ENCODE measurements at places on chromosomes 7 and 10. TPM values are rescaled to one million over a fixed set of nuclear protein-coding genes. Genes with fewer than 3 reads are reported as not detected.

Gene ASNS
- 114 TPM for polyA plus RNA-seq

Gene SH2D4B
- not detected for polyA plus RNA-seq

Gene P4HA1
- polyA plus RNA-seq, result 13.7 TPM

Gene GIMAP1
- polyA plus RNA-seq, result not detected

Gene FAM25C
- not detected for polyA plus RNA-seq

Gene EMX2
- not detected for polyA plus RNA-seq

Gene THAP5
- polyA plus RNA-seq, result 34.2 TPM

Gene HOXA13
- not detected for polyA plus RNA-seq

Gene VSTM2A
- 1.7 TPM for polyA plus RNA-seq

Gene ECHDC3
- polyA plus RNA-seq, result not detected

Gene VAX1
- polyA plus RNA-seq, result not detected

Gene SPDYE8
- polyA plus RNA-seq, result not detected

Gene ABCB4
- not detected for polyA plus RNA-seq

Gene SVOPL
- polyA plus RNA-seq, result not detected

Gene ESYT2
- polyA plus RNA-seq, result 6.0 TPM

Gene PROSER2
- 0.26 TPM for polyA plus RNA-seq

Gene CH25H
- not detected for polyA plus RNA-seq

Gene CYP3A7
- polyA plus RNA-seq, result not detected

Gene ZNF107
- 9.0 TPM for polyA plus RNA-seq

Gene DMBT1
- polyA plus RNA-seq, result 0.06 TPM

Gene CELF2
- polyA plus RNA-seq, result 160 TPM

Gene COL28A1
- not detected for polyA plus RNA-seq

Gene RPA3
- 197 TPM for polyA plus RNA-seq

Gene JAKMIP3
- polyA plus RNA-seq, result 3.2 TPM

Gene PTPRZ1
- 89.8 TPM for polyA plus RNA-seq

Gene HMX3
- polyA plus RNA-seq, result not detected

Gene PLCE1
- 0.48 TPM for polyA plus RNA-seq

Gene PNLIPRP2
- not detected for polyA plus RNA-seq

Gene SPDYE2
- not detected for polyA plus RNA-seq

Gene OR6V1
- polyA plus RNA-seq, result 1.2 TPM

Gene SAMD9L
- polyA plus RNA-seq, result 4.4 TPM

Gene RPEL1
- not detected for polyA plus RNA-seq

Gene CCDC172
- polyA plus RNA-seq, result not detected

Gene CHAT
- polyA plus RNA-seq, result not detected

Gene FAM25A
- polyA plus RNA-seq, result not detected

Gene NOS3
- polyA plus RNA-seq, result not detected

Gene CYTH3
- 13.9 TPM for polyA plus RNA-seq

Gene CDC123
- polyA plus RNA-seq, result 166 TPM

Gene OPALIN
- 0.50 TPM for polyA plus RNA-seq

Gene NAT16
- polyA plus RNA-seq, result not detected

Gene GSAP
- 18.9 TPM for polyA plus RNA-seq

Gene NME8
- polyA plus RNA-seq, result not detected

Gene CREB5
- polyA plus RNA-seq, result 4.1 TPM

Gene MTURN
- 24.7 TPM for polyA plus RNA-seq

Gene SLC39A12
- 0.58 TPM for polyA plus RNA-seq

Gene PPP1R3C
- 19.3 TPM for polyA plus RNA-seq

Gene ADAP1
- 0.52 TPM for polyA plus RNA-seq

Gene HPSE2
- not detected for polyA plus RNA-seq

Gene PWWP2B
- 0.35 TPM for polyA plus RNA-seq

Gene AOC1
- not detected for polyA plus RNA-seq

Gene NEURL1
- polyA plus RNA-seq, result 0.63 TPM

Gene LRMDA
- 4.1 TPM for polyA plus RNA-seq

All from Purkinje cell (primary cell).